ENCODE measurements at places on chromosomes 7 and 10.
A peak's percentile ranks its signal among the peaks of the same experiment; 100 is the strongest.

- no peak for DNase-seq
Observed at GRCh38 chr7:29619848-29620555, 56.4 kb downstream of the PRR15 start.

- DNase-seq = no peak
Observed at GRCh38 chr10:17409170-17409733, 45.1 kb downstream of the ST8SIA6 start.

DNA sequence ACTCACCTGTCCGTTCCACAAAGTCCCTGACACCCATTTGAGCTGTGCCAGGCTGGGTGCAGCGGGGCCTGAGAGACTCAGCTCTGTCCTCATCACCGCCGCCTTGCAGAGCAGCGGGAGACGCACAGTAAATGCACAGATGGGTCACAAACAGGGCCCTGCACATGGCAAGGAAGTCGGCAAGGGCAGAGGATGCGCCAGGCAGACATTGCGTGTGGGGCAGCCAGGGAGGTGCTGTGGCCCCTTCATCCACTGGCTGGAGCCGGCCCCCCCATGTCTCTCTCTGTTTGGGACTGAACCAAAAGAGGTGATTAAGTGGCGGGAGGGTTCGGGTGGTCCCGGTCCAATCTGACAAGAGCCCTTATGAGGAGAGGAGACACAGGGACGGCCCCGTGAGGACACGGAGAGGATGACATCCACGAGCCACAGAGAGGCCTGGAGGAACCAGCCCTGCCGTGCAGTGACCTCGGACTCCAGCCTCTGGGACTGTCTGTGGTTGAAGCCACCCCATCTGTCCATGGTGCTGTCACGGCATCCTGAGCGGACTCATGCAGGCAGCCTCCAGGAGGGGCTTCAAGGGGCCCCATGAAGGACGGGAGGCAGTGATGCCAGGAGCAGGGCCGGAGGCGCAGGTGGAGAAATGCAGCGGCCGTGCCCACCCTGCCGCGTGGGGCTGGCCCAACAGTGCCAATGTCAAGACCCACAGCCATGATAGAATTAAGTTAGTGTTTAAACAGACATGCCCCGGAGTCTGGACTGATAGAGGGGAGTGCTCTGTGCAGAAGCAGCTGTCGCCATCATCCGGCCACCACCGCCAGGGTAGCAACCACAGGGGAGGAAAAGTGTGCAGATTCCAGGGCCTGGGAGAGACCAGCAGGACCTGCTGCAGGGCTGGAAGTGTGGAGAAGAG, 28.4 kb upstream of the FOXL3 start:
- DNase-seq = no peak

- no peak for DNase-seq
Observed at GRCh38 chr7:129493555-129493954, 8.8 kb upstream of the SMKR1 start.

GRCh38 chr7:35232994-35233393, 20.9 kb downstream of the TBX20 start:
- DNase-seq = no peak

GRCh38 chr10:6027929-6028328, 34.2 kb downstream of the IL2RA start:
- DNase-seq = no peak

- no peak for DNase-seq
Observed at GRCh38 chr10:3702056-3702546, 82.9 kb downstream of the KLF6 start.

- no peak for DNase-seq
Observed at GRCh38 chr7:133857376-133858119, 269.6 kb upstream of the LRGUK start.

- no peak for DNase-seq
Observed at GRCh38 chr10:129416956-129417765, 49.9 kb upstream of the MGMT start.

- DNase-seq = peak; percentile 61
Observed at GRCh38 chr7:118104812-118105441, 79.0 kb upstream of the LSM8 start.

GRCh38 chr7:4999369-4999950, 40.5 kb upstream of the MMD2 start:
- DNase-seq = no peak

GRCh38 chr10:127618797-127619196, 69.7 kb downstream of the NPS start:
- DNase-seq = peak; percentile 27

GRCh38 chr7:109235316-109235715, 665.6 kb downstream of the DNAJB9 start:
- no peak for DNase-seq

DNA sequence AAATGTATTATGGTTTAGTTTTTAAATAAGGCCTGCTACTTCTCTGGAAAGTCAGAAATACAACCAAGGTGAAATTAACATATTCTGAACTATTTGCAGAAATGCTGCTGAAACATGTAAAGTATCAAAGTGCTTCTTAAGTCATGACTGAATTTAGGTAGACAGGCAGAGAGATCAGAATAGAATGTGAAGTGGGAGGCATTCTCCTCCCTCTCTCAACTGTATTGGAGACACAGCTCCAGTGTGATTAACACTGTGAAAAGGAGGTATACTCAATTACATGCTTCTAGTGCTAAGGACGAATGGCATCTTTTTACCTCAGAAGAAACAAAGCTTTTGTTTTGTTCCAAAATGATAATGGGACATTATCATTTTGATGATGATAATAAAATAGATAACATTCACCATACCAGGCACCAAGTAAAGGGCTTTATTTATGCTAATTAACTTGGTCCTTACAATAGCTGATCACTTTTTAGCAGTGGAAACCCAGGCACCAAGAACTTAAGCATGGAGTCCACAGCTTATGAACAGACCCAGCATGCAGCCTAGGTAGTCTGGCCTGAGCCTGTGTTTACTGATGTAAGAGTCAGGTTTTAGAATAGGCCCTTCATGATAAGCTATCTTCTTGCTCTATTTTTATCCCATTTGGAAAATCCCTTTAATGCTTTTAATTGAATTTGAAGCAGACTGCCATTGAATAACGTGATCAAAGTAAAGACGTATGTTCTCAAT, 26.0 kb downstream of the PPP1R9A start:
- DNase-seq = no peak

DNA sequence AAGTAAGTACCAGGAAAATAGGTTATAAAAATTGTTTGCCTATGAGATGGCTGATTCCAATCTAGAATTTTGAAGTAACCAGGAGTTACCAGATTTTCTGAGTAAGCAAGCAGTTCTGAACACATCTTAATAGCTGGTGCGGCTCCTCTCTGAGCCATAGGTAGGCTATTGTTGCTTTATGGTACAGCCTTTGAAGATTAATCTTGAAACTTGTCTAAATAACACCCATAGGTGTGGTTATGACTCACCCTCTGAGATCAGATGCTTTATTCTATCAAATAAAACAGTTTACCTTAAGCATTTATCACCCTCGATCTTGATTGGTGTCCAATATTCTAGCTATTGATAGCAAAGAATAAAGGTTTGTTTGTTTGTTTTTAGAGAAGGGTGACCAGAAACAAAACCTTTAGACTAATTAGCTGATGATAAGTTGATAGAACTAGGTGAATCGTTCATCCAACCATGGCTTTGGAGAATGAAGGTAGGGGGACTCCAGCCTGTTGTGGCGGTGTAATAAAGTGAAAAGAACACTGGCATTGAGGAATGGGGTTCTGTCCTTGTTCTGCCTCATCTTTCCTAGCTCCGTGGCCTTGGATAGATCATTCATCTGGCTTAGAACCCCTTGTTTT, 72.2 kb downstream of the VTI1A start:
- no peak for DNase-seq

GRCh38 chr7:42208572-42208971, 28.4 kb downstream of the GLI3 start:
- DNase-seq = no peak

DNA sequence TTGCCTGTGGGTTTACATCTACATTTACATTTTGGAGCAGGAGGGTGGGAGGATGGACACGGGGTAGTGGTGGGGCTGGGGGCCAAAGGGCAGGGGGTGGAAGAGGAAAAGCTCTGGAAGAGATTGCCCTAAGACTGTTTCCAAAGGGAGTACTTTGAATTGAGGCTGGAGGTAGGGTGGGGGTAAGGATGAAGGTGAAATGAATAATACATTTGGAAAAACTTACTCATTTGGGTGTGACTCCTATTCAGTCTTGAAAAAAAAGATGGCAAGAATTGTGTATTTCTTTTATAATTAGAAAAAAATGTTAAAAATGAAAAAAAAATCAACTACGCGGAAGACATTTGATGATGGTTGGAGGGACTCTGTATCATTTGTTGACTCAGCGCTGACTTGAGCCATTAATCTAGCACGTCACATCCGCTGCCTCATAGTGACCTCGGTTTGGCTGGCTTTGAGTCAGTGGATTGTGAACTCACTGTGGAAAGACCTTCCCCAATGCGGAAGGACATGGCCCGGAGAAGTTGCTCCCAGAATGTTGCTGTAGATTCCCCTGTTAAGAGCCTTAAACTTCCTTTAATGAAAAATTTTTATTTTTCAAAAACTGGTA, 2.8 kb downstream of the FAM180A start:
- no peak for DNase-seq

DNA sequence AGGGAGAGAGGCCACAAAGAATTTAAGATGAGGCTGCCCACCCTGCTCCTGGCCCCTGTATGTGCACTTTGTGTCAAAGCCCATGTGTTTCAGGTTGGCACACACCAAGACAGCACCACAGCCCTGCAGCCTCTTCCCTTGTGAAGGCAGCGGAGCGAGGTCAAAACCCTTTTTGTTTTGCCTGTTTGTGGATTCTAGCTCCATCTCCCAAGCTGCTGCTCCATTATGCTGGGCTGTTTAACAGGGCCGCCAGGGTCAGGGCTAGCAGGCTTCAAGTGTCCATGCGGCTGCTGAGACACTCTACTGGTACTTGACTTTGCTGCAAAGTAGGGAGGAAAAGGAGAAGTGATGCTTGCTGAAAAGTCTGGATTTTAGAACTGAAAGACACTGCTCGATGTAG, 142.3 kb upstream of the EFCAB10 start:
- DNase-seq = peak; percentile 9

- no peak for DNase-seq
Observed at GRCh38 chr7:35596061-35596460, 98.9 kb downstream of the HERPUD2 start.

GRCh38 chr7:50068026-50068425, 25.0 kb downstream of the ZPBP start:
- peak; percentile 5 for DNase-seq

DNA sequence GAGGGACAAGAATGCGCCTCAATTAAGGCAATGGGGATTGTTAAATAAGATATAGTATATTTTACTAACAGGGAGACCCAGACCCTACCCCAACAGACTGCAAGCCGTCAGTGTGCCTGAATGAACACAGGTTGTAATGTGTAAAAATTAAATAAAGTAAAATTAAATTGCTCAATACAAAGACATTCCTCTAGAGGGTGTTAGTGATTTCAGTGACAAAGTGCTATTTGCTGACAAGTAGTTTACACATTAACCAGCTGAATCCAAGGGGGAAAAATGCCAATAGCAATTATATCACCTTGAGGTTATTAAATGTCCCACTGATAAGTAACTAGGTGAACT, 110.5 kb downstream of the EBF3 start:
- no peak for DNase-seq

GRCh38 chr7:71695186-71695585, 563.2 kb downstream of the GALNT17 start:
- DNase-seq = no peak

All from NCI-H1092 treated with DMSO at 0.1 percent for 48 hours (cell line).